Fibroblast of skin of back (primary cell): ENCODE measurements at places on chromosomes 7 and 10.

DNA sequence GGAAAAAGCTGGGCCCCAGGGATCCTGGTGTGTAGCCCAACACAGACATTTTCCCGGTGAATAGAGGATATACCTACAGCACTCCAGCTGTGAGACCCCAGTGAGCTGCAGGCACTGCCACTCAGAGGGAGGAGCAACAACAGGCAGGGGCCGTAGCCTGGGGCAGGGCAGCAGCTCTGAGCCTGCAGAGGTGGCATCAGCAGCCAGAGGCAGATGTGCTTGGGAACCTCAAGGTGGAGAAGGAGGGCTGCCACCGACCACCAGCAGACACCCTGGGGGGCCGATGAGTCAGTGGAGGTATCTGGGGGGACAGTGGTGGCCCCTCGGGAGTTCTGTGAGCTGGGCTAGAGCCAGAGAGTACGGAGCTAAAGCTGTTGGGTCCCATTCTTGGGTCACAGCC, 110.2 kb upstream of the GDF10 start:
- DNase-seq: no peak

- DNase-seq: no peak
Observed at GRCh38 chr7:129785685-129786514, 166.9 kb downstream of the UBE2H start.

DNA sequence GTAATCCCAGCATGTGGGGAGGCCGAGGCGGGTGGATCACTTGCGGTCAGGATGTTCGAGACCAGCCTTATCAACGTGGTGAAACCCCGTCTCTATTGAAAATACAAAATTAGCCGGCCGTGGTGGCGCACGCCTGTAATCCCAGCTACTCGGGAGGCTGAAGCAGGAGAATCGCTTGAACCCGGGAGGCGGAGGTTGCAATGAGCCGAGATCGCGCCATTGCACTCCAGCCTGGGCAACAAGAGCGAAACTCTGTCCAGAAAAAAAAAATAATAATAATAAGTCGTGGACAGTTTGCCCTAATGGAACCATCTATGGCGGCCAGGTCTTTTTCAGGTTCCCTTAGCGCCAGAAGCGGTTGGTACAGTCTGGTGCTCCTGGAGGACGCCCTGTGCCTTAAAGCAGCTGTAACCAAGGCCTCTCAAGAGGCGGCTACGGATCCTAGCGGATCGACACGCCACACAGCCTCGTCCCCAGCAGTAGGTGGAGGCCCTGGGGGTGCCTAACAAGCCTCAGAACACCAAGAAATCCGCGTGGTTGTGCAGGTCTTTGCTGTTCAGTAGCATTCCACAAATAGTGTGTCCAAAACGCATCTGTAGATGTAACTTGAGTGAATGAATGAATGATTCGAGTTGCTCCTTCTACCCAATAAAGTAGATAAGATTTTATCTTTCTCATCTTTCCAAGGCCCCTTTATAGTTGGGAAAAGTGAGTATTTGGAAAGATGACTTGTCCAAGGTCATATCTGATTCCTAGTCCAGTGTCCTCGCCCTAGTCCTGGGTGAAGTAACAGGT, 982 bp downstream of the PGAM1 start:
- no peak for DNase-seq

GRCh38 chr10:35041502-35041879, 48.6 kb downstream of the CUL2 start:
- no peak for DNase-seq

DNA sequence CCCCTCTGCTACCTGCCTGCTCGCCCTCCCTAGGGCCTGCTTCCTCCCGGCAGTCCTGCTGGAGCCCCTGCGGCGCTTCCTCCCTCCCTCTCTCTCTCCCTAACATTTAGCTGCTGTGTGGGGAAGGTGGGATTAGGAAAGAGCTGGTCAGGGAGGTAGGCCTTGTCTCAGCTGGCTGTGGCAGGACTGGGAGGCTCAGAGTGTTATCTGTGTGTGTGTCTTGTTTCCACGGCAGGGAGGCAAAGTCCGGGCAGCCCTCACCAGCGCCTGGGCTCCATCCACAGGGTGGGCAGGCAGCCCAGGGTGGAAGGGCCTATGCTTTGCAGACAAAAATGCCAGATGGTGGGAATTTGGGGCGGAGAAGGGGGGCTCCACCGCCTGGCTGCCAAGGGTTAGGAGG, 105.7 kb downstream of the RPS24 start:
- no peak for DNase-seq

DNA sequence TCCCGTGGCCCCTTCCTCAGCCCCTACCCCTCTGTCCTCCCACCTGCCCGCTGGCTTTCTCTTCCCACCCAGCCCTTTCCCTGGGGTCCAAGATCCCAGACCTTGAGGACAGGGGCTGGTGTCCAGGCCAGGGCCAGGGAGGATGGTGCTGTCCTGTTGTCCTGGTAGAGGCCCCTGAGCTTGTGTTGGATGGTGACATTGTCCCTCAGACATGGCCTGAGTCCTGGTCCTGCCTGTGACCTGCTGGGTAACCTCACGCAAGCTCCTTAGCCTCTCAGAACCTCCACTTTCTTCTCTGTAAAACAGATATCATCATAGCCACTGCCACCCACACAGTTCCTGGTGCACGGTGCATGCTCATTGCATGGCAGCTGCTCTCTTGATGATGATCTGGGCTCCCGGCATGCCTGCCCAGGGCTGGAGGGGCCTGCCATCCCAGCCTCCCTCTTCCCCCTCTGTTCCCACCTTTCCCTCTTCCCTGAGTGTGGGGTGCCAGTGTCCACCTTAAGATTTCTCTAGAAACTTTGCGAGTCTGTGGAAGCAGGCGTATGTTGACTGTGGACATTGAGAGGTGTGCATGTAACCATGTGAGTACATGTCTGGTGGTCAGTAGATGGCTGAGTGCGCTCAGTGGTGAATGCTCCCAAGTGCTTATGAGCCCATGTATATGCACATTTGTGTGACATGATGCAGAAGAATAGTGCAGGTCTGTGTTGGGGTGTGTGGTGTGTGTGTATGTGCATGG, 60.4 kb downstream of the NEURL1 start:
- DNase-seq: no peak
